IPS DF 6.9 (cell line): ENCODE measurements at places on chromosomes 1 and 21.

DNA sequence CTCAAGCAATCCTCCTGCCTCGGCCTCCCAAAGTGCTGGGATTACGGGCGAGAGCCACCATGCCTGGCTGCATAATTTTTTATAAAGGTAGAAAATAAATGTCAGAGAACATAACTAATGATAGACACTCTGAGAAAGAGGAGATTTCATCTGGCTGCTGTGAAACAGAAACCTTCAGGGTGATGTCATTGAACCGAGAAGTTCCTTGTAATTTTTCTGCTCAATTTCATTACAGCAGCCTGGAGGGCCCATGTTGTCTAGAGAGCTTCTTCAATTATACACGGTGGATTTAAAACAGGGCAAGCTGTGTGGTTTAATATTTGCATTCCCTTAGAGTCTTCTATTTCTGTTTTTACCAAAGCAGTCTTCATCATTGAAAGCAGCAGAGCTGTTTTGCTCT is 64.3 kb upstream of the MORC3 start:
- peaks cover 5% of the 10 kb centered on the region for H3K4me1 ChIP-seq
- DNase-seq = no peak
- H3K36me3 ChIP-seq = no peaks in the 10 kb centered on the region

DNA sequence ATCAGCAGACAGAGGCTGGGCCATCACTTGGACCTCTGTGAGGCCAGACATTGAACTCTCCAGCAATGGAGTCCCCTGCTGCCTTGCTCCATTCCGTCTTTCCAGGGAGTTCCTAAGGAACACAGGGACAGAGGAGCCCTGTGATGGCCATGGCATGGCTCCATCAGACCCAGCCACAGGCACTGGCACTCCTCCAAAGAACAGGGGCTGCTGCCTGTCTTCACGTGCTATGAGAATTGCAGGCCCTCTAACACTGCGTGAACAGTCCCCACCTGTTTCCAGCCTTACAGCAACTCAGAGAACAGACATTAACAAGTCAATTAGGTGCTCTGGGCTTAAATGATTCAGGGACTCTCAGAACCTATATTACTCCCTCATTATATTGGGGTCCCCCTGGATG is 140.8 kb downstream of the ASTN1 start:
- H3K27me3 ChIP-seq = no peaks in the 10 kb centered on the region
- H3K4me1 ChIP-seq = no peaks in the 10 kb centered on the region
- DNase-seq = no peak

DNA sequence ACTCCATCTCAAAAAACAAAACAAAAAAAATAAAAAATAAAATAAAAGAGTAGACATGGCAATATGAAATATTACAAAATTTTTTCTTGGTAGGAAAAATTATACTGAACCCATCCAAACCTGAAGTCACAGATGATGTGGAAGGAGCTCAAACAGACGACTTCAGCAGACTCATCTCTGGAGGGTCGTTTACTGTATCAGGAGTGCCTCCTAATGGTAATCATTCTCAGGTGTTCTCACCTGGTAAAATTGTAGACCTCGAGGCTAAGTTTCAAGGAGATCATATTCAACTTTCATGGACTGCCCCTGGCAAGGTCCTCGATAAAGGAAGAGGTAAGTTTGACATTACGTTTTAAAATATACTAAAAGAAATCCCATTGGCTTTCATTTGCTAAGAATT is 54.3 kb upstream of the SH3GLB1 start:
- H3K36me3 ChIP-seq = no peaks in the 10 kb centered on the region
- DNase-seq = peak; percentile 7
- H3K4me1 ChIP-seq = no peaks in the 10 kb centered on the region

DNA sequence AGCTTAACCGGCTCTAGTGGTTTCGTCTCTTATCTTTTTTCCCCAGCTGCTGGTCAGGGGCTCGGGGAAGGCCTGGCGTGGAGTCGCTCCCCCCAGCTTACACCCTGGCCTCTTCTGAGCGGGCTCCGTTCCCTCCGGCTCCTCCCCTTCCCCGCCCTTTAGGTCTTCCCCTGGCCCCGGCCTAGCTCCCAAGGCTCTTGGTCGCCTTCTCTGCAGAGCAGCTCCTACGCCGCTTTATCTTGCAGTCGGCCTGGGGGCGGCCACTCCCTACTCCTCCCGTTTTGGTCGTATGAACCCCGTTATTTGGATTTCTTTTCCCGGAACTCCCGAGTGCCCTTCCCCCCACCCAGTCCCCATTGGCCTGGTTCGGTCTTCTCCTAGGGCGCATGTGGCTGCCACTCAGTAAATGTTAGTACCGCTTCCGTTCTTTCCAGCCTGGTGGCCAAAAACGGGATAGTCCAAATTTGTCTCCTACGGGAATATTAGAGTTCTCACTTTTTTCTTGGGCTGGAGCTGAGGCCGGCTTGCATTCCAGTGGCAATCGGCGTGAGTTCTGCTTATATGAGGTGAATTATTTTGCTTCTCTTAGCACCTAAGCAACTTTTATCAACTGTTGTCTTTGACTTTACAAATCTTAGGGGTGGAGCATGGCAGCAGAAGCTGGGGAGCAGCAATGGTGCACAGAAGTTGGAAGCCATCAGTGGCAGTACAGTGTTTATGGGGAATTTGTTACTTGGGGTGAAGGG is 467 bp downstream of the THRAP3 start:
- no peak for DNase-seq
- H3K4me3 ChIP-seq = peak overlapping the region; percentile 74
- no peak overlapping the region for H3K27ac ChIP-seq
- no peaks in the 10 kb centered on the region for H3K4me1 ChIP-seq
- no peaks in the 10 kb centered on the region for H3K27me3 ChIP-seq

DNA sequence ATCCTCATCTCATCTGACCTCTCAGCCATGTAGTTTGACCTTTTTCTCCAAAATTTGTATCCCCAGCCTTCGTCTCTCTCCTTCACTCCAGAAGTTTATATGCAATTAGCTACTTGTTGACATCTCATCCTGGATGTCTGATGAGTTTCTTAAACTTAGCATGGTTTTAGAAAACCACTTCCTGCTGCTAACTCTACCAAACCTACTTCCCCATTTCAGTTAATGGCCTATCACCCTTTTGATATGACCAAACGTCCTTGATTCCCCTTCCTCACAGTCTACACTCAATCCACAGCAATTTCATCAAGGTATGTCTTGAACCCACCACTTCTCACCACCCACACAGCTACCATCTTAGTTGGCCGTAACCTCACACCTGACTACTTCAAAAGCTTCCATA is 121.9 kb downstream of the LRRC40 start:
- H3K27me3 ChIP-seq = no peaks in the 10 kb centered on the region
- H3K4me3 ChIP-seq = no peak overlapping the region
- no peak for DNase-seq
- H3K4me1 ChIP-seq = no peaks in the 10 kb centered on the region
- H3K27ac ChIP-seq = no peak overlapping the region
- H3K36me3 ChIP-seq = no peaks in the 10 kb centered on the region

- no peaks in the 10 kb centered on the region for H3K27me3 ChIP-seq
- no peaks in the 10 kb centered on the region for H3K36me3 ChIP-seq
- no peaks in the 10 kb centered on the region for H3K4me1 ChIP-seq
Observed at GRCh38 chr21:31041295-31042079, 3.2 kb upstream of the KRTAP19-8 start.

GRCh38 chr21:38955495-38955894 is 149.8 kb downstream of the ETS2 start:
- no peaks in the 10 kb centered on the region; the same call in 1 of the 2 replicates for H3K4me1 ChIP-seq
- DNase-seq = no peak
- H3K36me3 ChIP-seq = no peaks in the 10 kb centered on the region
- no peak overlapping the region for H3K4me3 ChIP-seq
- H3K27ac ChIP-seq = no peak overlapping the region

DNA sequence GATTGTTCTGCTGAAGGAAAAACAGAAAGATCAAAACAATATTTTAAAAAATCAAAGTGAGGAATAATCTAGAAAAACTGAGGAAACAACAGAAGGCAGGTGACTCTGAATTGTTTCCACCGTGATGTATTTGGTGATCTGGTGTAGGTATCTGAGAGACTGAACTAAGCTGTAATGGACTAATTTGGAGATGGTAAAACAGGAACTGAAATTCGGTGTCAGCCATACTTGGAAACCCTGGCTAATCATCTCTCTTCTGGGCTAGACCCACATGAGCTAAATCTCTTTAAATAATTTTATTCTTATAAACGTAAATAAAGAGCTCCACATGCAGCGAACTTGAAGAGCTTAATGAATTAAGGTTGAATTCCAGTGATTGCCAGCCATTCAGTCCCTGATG is 1226.1 kb downstream of the NCAM2 start:
- no peak for DNase-seq
- no peaks in the 10 kb centered on the region for H3K27me3 ChIP-seq
- H3K4me1 ChIP-seq = no peaks in the 10 kb centered on the region
- no peak overlapping the region for H3K27ac ChIP-seq
- no peaks in the 10 kb centered on the region for H3K36me3 ChIP-seq

DNA sequence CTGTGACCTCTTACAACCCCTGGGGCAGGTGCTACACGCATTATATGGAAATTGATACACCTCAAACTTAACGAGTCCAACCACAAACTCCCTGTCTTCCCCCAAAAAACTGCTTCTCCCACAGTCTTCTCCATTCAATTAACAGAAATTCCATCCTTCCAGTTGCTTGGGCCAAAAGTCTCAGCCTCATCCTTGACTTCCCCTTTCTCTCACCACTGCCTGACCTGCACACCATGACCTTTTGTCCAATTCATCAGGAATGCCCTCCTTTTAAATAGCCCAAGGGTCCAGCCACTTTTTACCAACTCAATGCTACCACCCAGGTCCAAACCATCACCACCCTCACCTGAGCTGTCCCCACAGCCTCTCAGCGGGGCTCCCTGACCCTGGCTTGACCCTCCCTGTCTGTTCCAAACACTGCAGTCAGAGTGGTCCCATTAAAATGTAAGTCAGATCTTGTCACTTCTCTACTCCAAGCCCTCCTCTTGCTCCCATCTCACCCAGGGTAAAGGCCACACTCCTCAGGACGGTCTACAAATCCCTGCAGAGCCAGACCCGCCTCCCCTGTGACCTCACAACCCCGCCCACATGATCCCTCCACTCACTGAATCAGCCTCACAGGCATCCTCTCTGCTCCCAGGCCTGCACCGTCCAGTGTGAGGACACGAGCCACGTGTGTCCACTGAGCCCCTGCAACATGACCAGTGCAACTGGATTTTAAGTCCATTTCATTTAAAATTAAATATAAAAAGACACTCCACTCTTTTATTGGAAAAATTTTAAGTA is 18.5 kb downstream of the KCNN3 start:
- DNase-seq = no peak
- H3K36me3 ChIP-seq = no peaks in the 10 kb centered on the region
- no peak overlapping the region for H3K4me3 ChIP-seq
- no peak overlapping the region for H3K27ac ChIP-seq
- 0 out of 2 replicates have a peak, but pooled peaks cover 2% of the 10 kb centered on the region for H3K4me1 ChIP-seq
